ENCODE measurements at places on chromosomes 7 and 10. TPM values are rescaled to one million over a fixed set of nuclear protein-coding genes. Genes with fewer than 3 reads are reported as not detected.
A peak's percentile ranks its signal among the peaks of the same experiment; 100 is the strongest.

- peak; percentile 75 for DNase-seq
Observed at GRCh38 chr10:17026686-17027485, 102.7 kb downstream of the CUBN start.

DNA sequence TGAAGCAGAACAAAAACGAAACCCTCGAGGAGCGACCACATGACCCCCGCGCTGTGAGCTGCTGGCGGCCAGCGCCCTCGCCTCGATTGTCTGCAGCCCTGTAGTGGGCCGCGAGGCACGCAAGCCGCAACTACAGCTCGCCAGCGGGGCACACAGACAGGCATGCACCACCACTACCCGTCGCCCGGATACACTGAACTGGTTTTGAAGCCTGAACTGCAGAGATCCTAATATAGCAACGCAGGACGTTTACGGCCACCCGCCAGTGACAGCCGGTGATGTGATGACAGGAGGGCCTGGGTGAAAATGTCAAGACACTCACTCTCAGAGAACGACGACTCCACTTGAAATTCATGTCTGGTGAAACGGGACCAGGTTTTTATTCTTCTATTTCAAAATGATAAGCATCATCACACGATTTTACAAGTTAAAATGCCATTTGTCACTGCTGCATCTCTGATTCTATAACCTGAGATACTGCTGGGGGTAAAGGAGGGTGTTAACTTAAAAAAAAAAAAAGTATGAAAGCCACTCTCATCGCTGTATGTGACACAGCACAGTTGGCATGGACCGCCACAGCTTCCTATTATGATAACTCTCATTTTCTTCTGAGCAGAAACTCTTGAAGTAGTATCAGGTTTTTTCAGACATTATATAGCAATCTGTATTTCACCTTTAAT lies 120.3 kb upstream of the DIP2C start:
- DNase-seq = no peak

GRCh38 chr10:96360766-96361165 lies 2.0 kb upstream of the OPALIN start:
- no peak for DNase-seq

GRCh38 chr7:18400726-18401125 lies 94.8 kb upstream of the HDAC9 start:
- DNase-seq = no peak

GRCh38 chr10:63083904-63084689 lies 49.0 kb upstream of the NRBF2 start:
- peak; percentile 68 for DNase-seq

GRCh38 chr10:70542565-70542938 lies 60.0 kb downstream of the PRF1 start:
- peak; percentile 9 for DNase-seq

DNA sequence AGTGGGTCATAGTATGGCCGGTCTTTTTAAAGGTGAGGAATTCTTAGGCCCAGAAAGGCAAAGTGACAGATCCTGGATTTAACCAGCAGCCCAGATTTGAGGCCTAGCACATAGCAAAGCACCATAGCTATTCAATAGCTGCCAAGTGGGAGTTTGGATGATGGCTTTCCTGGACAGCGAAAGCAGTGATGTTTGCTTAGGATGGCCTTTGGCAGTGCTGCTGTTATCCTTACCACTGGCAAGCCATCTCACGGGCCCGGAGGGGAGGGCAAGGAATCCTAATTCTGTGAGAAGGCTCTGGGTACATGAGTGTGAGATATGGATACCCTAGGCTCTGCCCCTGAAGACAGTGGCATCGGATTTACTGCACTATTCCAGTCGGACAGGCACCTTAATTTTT lies 50.4 kb downstream of the TCF7L2 start:
- no peak for DNase-seq

GRCh38 chr10:69965919-69966662 lies 86.6 kb upstream of the MACROH2A2 start:
- no peak for DNase-seq

- no peak for DNase-seq
Observed at GRCh38 chr10:78532480-78533042, 498.9 kb downstream of the RPS24 start.

GRCh38 chr10:9010093-9010492 lies 955.6 kb downstream of the GATA3 start:
- DNase-seq = no peak

DNA sequence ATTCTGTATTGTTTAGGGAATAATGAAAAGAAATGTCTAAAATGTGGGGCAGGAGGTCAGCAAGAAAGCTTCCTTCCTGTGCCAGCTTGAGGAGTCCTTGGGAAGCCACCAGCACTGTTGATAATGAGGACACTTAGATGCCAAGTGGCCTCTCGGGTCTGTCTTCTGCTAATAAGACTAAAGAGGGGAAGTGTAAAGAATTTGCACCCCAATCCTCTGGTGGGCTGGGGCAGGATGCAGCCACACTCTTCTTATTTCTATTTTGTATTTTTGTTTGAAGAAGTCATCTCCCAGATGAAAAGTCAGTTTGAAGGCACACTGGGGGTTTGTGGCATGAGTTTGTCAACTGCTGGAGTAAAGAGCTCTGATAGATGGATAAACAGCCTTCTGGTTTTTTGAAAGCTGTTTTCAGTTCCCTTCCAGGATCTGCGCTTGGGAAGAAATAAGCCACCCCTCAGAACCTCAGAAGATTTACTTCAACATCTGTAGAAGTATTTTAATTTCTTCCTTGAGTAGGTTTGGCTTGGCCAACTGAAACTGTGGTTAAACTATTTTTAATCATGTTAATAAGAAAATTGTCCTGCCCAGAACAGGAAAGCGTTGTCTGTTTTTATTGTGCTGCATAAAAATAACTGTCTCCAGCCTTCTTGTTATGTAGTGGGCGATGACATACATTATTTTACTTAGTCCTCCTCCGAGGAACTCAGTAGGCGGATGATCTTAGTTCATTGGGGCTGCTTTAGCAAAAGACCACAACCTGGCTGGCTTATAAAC lies 128.8 kb upstream of the GPR26 start:
- DNase-seq = no peak

DNA sequence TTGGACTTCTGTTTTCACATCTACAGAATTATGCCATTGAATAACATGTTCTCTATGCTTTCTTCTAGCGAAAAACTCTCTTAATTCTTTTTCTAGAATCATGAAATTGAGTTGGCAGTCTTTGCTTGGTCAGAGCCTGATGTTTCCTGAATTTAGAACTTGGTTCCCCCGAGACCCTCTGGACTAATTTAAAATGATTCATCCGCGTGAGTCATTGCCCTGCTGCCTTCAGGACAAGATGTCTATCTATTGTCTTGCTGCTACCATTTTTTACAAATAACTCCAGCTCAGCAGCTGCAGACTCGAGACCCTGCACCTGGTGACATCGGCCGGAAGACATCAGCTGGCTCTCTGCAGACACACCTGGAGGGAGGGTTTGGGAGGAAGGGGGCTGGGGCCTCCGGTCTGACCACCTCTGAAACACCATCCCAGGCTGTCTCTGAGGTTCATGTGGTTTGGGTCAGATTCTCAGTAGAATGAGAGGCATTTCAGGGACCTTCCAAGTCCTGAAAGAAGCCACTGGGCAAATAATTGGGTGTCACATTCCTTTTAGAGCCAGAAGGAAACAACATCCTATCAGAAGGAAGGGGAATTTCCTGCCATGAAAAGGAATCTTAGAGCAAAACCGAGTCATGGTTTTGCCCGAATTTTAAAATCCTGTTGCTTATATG lies 20.9 kb upstream of the KLF6 start:
- peak; percentile 97 for DNase-seq

GRCh38 chr7:149770728-149771636 lies 2.4 kb downstream of the ZNF467 start:
- no peak for DNase-seq

- no peak for DNase-seq
Observed at GRCh38 chr7:36278620-36279172, 111.0 kb upstream of the ANLN start.

DNA sequence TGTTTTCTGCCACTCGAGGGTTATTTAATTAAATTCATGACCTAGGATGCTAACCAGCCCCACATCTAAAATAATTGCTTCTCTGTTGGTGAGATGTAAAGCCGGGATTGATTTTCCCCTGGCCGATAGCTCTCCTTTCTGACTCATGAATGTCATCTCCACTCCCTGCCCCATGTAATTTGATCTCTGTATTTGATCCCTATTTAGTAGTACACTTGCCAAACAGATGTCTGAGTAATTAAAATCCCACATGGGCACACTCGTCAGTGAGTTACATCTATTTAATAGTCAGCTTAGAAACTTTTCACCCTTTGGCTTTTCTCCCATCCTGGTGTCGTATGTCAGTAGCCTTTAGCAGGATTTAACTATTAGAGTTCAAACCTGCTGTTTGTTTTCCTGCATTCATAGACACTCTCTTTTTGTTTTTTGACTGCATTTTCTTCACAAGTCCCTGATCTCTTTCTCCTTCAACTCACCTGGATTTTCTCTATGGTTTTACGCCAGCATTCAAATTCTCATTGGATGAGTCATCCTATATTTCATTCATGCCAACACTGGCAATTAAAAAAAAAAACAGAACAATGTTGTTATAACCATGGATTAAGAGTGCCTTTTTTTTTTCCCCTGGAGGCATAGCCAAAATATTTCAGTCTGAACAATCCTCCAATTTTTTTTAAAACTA lies 82.7 kb downstream of the SPAG6 start:
- peak; percentile 66 for DNase-seq

DNA sequence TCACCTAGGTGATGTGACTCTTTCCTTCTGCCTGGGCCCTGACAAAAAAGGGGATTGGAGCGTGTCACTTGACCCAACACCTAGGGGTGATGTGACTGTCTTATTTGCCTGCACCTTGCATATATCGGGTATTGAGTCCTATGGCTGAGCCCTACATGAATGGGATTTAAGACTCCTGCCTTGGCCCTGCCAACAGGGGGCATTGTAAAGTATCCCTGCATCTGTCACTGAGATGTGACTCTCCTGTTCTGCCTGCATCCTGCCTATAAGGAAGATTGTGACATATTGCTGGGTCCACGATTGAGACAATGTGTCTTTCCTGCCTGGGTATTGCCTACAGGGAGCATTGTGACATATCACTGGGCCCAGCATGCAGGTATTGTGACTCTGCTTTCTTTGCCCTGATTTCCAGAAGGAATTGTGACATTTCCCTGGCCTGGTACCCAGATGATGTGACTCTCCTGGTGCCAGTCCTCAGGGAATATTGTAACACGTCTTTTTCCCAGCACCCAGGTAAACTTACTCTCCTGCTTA lies 14.2 kb upstream of the ZNF107 start:
- no peak for DNase-seq

- no peak for DNase-seq
Observed at GRCh38 chr7:1313613-1314012, 80.9 kb downstream of the UNCX start.

DNA sequence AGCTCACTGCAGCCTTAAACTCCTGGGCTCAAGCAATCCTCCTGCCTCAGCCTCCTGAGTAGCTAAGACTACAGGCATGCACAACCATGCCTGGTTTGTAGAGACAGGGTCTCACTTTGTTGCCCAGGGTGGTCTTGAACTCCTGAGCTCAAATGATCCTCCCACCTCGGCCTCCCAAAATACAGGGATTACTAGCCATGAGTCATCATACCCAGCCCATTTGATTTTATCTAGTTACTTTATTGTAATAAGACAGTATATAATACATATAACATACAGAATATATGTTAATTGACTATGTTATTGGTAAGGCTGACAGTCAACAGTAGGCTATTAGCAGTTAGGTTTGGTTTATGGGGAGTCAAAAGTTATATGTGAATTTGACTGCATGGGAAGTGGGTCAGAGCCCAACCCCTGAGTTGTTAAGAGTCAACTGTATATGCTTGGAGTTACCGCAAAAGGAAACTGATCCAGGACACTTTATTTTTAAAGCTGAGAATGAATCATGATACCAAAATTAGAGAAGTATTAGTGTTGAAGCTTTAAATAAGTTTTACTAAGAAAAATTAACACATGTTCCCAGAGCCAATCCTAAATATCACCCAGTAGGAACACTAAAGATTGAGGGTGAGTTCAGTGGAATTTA lies 20.7 kb upstream of the KMT2E start:
- DNase-seq = no peak

GRCh38 chr10:69413221-69413865 lies 3.4 kb downstream of the TACR2 start:
- DNase-seq = peak; percentile 56

DNA sequence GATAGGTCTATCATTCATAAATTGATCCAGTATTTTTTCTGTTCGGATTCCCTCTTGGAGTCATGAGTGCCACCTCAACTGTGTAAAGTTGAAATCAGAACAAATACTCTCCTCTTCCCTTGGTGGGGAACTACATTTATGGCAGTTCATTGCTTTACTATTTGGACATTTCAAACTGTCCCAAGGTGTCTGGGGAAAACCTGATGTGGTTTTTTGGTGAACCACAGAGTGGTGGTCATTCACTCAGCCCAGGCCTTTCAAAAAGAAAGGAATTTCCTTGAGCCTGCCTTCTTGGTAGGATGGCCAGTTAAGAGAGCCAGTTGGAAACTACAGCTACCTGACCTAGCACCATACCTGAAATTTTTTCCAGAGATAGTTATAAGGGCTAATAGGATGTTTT lies 59.0 kb downstream of the ABCB1 start:
- no peak for DNase-seq

DNA sequence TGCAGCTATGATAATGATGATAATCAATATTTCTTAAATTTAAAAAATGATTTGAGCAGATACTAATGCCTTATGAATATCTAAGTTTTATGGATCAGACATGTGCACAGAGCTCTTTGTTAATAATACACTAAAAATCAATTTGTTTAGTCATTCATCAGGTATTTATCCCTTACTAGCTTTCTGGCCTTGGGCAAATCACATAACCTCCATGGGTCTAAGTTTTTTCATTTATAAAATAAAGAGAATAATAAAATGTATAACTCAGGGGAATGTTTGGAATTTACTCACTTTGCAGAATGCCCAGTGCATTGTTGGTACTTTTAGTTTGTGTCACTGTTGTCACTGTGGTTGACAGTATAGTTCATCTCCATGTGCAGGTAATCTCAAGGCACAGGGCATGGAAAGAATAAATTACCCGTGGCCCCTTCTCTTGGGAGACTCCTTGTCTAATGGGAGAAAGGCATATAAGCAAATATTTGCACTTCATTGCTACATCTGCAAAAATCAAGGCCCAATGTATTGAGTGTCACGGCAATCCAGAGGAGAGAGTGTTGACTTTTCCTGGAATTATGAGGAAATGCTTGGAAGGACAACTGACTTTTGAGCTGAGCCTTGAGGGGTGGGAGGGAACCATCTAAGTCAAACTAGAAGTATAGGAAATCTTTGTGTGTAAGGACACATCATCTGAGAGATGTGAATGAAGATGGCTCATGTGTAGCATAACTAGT lies 64.7 kb upstream of the CTTNBP2 start:
- DNase-seq = no peak

DNA sequence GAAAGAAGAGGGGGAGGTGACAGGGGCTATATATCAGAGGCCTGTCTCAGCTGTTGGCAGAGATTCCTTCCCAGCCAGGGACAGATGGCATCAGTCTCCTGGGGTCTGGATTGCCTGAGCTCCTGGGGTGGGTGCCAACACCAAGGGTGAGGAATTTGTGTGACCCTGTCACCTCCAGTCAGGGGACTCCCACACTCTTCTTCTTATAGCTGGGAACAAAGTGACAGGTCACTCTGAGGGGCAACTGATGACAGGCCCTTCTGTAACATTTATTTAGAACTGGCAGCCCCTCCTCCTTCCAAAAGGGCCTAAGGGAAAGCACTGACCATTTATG lies 53.7 kb upstream of the DUSP5 start:
- no peak for DNase-seq

Gene CDK14
- 1.2 TPM for total RNA-seq

Gene SFRP4
- not detected for total RNA-seq

Gene SRRM3
- total RNA-seq = 3.3 TPM

Gene MLXIPL
- not detected for total RNA-seq

Gene ZNF783
- total RNA-seq = 4.2 TPM

Gene STAMBPL1
- 0.26 TPM for total RNA-seq

Gene GRID1
- under 0.01 TPM for total RNA-seq

Gene FAM25A
- total RNA-seq = not detected

Gene IFIT1B
- not detected for total RNA-seq

Data from dermis microvascular lymphatic vessel endothelial cell (primary cell).